ENCODE measurements at places on chromosomes 2 and 18. TPM values are rescaled to one million over a fixed set of nuclear protein-coding genes. Genes with fewer than 3 reads are reported as not detected.

Gene MPP4
- total RNA-seq: not detected

Gene GREB1L
- 0.45 TPM for total RNA-seq

Gene EVX2
- total RNA-seq: not detected

DNA sequence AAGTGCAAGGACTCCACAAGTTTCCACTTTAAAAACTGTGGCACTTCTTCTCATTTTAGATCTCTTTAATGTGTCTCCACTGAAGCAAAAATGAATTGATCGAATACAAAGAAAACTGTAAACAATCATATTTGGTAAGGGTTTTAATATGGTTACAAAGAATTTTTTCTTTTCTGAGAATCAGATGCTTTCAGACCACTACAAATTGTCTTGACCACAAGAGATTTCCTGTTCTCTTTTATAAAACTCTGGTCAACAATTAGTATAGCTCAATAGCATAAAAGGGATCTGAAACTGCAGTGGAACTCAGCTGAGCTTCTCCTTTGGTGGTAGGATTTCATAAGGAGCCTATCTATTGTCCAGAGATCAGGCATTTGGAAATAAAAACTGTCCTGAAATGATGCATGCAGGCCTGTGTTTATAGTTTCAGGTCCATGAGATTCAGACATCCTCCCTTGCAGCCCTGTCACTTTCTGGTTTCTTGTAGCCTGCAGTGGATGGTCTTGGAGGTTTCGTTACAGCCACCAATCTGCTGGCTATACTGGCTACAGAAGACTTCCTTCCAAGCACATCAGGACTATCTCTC, 120.0 kb downstream of the DOCK10 start:
- H3K36me3 ChIP-seq: no peaks in the 10 kb centered on the region
- H3K27me3 ChIP-seq: no peaks in the 10 kb centered on the region
- H3K4me3 ChIP-seq: no peak overlapping the region
- DNase-seq: no peak
- peak overlapping the region; percentile 56 for H3K27ac ChIP-seq

DNA sequence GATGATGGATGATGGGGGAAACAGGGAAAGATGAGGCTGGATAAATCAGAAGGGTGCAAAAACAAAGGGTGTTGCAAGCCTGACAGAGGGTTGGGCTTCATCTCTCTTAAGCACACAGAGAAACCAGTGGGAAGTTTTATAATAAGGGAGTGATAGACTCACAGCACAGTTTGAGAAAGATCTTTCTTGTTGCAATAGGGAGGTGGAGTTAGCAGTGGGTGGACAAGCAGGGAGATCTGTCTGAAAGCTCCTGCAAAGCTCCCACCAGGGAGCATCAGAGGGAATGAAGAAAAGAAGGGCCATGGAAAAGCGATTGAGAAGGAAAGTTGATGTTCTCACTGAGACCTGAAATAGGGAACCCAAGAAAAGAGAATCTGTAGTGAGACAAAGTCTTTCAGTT, 64.9 kb downstream of the BOD1L2 start:
- no peaks in the 10 kb centered on the region for H3K36me3 ChIP-seq
- no peak overlapping the region for H3K27ac ChIP-seq
- no peak overlapping the region for H3K4me3 ChIP-seq
- DNase-seq: no peak

DNA sequence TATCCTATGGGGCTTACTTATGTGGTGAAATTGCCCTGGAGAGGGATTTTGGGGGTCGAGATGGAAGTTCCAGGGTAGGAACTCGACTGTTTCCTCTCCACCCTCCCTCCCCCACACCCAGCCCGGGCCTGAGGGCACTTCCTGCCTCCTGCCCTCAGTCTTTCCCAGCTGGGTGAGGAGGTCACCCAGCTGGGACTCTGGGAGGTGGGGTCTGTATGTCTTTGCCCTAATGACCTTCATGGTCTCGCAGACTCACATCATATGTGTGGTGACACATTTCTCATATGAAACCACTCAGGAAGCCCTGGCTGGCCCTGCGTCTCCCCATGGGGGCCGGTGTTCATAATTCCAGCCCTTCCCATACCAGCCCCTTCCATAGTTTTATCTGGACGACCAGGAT, 12.4 kb downstream of the ATOH8 start:
- H3K36me3 ChIP-seq: peaks cover 21% of the 10 kb centered on the region
- DNase-seq: no peak
- H3K4me1 ChIP-seq: peaks cover 75% of the 10 kb centered on the region
- H3K4me3 ChIP-seq: no peak overlapping the region

DNA sequence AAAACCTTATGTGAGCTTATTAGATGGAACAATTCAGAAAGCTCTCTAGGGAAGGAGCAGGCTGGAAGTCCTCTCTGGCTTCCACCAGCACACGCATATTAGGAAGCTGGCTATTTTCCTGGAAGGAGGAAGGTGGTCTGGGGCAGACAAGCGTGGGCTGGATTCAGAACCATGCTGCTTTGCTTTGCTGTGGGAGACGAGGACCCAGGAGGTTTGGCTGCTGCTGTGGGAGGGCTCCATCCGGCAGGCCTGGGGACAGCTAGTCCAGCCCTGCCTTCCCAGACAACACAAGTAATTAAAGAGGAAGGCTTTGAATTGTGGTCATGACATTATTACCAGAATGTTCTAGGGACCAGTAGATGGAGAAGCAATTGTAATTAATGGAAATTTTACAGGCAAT, 238.8 kb upstream of the MYT1L start:
- no peak overlapping the region for H3K27ac ChIP-seq
- H3K4me3 ChIP-seq: no peak overlapping the region
- H3K4me1 ChIP-seq: no peaks in the 10 kb centered on the region

DNA sequence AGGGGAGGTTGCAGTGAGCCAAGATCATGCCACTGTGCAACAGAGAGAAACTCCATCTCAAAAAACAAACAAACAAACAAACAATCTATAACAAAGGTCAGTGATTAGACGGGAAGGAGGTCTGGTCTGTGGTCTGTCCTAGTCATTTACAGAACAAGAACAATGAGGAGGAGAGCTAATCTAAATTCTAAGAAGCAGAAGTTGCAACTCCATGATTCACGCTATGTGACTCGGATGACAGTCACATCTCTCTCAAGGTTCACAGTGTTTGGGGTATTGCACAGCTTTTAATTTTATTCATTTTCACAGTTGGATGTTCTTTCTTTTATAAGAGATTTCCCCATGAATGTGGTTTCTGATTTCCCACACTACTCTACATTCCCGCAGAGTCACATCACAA, 218.7 kb upstream of the PIEZO2 start:
- no peaks in the 10 kb centered on the region for H3K4me1 ChIP-seq
- DNase-seq: no peak
- H3K36me3 ChIP-seq: no peaks in the 10 kb centered on the region
- no peak overlapping the region for H3K27ac ChIP-seq

- no peaks in the 10 kb centered on the region for H3K36me3 ChIP-seq
- peaks cover 7% of the 10 kb centered on the region for H3K4me1 ChIP-seq
- no peaks in the 10 kb centered on the region for H3K27me3 ChIP-seq
- H3K27ac ChIP-seq: no peak overlapping the region
- H3K4me3 ChIP-seq: no peak overlapping the region
- no peak for DNase-seq
These were observed 159.2 kb upstream of the SH3BP4 start for GRCh38 chr2:234792621-234793022.
